ENCODE measurements at places on chromosomes 5 and 9.

- no peak for DNase-seq
Measured at GRCh38 chr9:87891754-87892153, 9.1 kb downstream of the SPATA31E1 start.

GRCh38 chr9:123536455-123536868 lies 180.5 kb downstream of the CRB2 start:
- DNase-seq = no peak

DNA sequence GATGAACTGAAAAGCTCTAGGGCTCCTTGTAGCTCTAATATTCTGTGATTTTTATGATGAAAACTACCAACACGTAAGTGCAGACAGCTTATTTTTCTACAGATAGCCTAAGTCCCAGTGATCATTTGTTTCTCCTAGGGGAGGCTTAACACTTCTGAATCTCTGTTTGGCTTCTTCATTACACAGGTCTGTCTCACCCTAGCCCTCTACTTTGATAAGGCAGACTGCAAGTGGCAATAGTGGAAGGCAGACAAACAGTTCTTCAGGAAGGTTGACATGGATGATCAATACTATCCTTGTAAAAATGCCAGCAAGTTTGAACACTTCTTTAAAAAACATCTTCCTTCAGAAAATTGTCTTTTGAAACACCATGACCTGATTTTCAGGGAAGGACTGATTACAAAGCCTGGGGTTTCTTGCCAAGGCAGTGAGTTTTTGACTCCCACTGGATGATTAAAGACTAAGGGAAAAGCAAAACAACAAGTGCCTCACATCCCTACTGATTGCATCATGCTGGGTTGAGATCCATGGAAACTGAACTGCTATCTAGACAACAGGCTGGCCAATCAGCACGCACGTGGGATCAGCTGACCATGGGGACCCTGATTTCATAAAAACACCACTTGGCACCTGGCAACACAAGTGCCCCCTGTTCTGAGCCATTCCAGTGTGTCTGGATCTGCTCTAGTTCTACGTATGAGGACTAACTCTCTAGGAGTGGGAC lies 212.2 kb downstream of the SMARCA2 start:
- no peak for DNase-seq

DNA sequence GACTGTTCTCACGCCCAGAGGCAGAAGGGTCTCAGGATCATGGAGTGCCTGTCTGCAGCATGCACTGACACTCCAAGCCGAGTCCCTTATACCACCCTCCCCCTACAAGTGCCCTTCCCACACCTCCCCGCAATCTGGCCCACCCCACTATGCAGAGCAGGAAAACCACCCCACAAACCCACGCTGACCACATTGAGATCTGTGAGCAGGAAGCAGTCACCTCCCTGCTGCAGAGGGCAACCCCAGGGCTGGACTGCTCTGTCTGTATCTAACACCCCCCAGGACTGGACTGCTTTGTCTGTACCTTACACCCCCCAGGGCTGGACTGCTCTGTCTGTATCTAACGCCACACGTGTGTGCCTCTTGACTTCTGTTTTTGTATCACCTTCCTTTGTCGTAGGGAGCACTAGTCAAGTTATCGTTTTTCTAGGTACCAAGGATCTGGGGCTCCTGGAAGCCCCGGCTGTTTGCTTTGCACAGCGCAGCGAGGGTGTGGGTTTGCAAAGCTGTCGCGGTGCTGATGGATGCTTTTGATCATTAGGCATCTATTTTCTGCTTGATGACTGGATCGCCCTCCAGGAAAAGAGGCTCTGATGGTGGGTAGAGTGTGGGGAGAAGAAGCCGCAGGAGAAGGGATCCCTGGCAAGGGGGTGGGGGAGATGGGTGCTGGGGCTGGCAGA lies 21.5 kb downstream of the OLFM1 start:
- no peak for DNase-seq

- DNase-seq = no peak
Measured at GRCh38 chr5:71586052-71586940, 844 bp upstream of the MCCC2 start.

DNA sequence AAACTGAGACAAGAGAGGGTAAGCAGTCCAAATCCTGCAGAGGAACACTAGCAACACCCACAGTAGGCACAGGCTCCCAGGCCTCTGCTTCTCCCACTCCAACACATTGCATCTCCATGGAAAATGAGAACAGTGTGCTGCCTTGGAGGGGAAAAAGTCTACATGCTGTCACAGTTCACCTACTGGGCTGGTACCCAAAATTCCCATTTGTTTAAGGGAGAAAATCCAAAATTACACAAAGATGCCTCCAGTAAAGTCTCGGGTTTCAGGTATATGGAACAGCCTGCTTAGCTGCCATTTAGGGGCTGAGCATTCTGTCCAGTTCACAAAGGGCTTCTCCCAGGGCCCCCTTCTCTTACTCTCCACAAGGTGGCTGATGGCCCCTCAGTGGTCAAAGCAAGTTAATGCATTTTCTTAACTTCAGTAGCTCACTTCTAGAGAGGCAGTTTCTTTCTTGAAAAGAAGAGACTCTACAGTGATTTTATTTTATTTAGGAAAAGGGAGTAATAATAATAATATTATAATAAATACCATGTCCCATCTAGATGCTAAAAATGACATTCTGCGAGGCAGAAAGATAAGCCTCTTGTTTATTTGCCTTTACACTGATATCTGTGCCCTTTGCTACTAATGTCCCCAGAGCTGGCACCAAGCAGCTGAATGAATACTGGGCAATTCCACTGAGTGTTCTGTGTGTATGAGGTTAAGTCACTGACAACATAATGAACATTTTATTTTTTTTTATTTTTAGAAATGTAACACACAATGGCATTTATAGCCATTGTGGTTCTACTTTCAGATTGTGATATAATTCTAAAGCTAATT lies 89.4 kb downstream of the RGS7BP start:
- no peak for DNase-seq

GRCh38 chr9:107309271-107309670 lies 26.2 kb downstream of the RAD23B start:
- DNase-seq = no peak

- DNase-seq = no peak
Measured at GRCh38 chr5:32601623-32602295, 16.4 kb downstream of the SUB1 start.

- no peak for DNase-seq
Measured at GRCh38 chr5:52814352-52815148, 26.8 kb downstream of the ITGA1 start.

GRCh38 chr5:148978370-148979082 lies 84.3 kb downstream of the SH3TC2 start:
- DNase-seq = no peak

- no peak for DNase-seq
Measured at GRCh38 chr9:120265791-120266190, 314.2 kb downstream of the CDK5RAP2 start.

DNA sequence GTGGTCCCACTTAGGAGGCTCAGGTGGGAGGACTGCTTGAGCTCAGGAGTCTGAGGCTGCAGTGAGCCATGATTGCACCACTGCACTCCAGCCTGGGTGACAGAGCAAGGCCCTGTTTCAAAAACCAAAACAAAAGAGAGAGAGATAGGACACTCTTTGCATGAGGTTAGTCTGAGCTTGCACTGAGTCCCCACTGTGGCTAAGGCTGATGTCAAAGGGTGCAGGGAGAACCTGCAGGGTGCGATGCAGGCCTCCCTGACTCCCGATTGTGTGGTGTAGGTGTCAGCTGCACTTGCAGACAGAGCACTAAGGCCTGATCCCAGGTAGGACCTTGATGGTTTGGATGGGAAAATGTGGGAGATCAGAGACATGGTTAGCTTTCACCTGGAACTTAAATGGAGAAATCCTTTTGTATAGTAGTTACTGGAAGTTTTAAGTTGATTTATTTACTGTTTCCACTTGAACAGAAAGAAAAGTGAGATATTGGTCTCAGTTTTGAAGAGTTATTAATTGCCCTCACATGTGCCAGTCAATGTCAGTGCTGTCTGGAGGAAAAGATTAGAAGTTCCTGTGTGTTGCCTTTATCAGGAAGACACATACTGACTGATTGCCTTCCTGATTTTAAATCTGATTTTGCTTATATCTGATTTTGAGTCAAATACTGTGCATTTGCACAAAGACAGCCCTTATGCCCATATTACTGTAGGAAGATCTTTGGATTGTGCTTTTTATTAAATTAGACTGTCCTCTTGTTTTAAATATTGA lies 260.0 kb downstream of the MAST4 start:
- no peak for DNase-seq

- DNase-seq = no peak
Measured at GRCh38 chr5:118325931-118326330, 662.4 kb downstream of the DTWD2 start.

DNA sequence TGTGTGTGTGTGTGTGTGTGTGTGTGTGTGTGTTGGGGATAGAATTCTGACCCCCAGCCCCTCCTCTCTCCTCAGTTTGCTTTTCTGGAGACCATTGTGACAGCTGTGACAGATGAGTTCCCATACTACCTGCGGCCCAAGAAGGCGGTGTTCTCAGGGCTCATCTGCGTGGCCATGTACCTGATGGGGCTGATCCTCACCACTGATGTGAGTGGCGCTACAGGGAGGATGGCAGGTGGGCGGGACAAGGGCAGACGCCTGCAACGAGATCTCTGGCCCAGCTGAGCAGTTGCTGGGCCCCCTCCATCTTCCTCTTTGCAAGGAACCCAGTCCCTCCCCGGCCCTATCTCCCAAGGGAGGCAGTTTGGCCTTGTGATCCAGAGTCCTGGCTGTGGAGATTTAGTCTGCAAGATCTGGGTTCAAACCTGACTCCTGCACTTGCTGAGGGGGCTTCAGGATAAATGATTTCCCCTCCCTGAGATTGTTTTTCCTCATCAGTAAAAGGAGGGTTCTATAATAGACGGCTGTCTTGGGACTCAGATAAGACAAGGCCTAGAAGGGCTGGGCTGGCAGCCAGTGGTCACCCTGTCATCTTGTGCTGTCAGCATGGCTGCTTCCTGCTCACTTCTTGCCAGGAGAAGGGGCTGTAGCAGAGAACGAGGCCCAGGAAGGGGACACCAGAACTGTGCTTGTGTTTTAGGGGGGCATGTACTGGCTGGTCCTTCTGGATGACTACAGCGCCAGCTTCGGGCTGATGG lies 14.1 kb downstream of the SLC6A7 start:
- DNase-seq = no peak

GRCh38 chr5:163379298-163380155 lies 57.9 kb upstream of the CCNG1 start:
- no peak for DNase-seq

DNA sequence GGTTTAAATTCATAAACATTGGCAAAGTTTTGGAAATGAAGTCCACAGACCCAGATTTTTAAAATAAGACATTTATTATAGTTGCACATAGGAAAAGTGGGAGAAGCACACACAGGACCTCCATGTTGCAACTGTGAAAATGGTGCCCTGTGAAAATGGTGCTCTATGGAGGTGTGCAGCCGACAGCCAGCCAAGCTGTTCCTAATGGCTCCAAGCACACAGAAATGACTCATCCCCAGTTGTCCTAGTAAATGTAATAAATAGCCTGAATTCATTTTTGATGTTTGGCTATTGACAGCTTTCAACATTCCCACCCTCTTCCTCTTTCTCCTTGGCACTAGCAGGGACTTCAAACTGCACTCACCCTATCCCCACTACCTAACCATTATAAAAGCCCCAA lies 590.9 kb downstream of the CAAP1 start:
- no peak for DNase-seq

GRCh38 chr5:78758169-78758839 lies 109.7 kb upstream of the LHFPL2 start:
- no peak for DNase-seq

GRCh38 chr9:33143241-33143661 lies 23.9 kb downstream of the B4GALT1 start:
- no peak for DNase-seq

DNA sequence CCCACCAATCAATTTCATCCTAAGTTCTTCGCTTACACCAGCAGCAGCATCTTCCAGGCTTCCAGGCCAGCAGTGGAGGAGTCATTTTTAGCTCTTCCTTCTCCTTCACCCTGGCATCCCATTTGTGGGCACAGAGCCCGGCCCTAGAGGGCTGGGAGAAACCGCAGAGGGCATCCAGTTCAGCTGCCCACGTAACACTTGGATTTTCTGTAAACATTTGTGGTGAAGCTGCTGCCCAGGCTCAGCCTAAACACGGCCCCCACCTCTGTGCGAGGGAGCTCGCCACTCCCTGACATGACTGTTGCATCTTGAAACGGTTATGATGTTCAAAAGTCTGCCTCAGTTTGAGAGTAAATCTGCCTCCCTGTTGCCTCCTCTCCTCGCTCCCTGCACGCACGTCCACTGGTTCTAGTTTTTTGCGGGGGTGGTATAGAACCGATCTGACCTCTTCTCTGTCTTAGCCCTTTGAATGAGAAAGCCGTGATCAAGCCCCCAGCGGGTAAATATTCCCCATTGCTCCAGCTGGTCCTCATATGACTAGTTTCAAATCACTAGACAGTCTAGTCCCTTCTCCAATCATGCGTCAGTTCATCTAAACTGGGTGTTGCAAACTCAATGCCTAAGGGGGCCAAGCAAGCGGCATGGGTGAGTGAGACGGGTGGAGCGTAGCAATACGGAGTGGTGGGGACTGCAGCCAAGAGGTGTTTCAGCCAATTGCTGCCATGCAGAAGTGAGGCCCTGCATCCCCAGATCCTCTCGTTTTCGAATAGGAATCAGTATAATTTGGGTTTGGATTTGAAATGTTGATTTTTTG lies 34.9 kb upstream of the N4BP3 start:
- no peak for DNase-seq

- DNase-seq = no peak
Measured at GRCh38 chr9:71638627-71639026, 129.7 kb downstream of the CEMIP2 start.

- no peak for DNase-seq
Measured at GRCh38 chr9:23582836-23583235, 243.2 kb downstream of the ELAVL2 start.

DNA sequence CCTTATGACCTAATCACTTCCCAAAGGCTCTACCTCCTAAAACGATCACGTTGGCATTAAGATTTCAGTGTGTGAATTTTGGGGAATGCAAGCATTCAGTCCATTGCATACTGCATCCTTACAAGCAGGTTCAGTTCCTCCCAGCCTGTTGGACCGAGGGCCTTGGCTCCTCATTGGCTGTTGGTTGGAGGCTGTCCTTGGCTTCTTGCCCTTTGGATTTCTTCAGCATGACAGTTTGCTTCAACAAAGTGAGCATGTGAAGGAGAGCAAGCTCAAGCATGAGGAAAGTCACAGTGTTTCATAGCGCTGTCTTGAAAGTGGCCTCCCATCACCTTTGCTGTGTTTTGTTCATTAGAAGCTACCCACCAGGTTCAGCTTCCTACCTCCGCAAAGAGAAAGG lies 109.5 kb downstream of the GADD45G start:
- DNase-seq = no peak

DNA sequence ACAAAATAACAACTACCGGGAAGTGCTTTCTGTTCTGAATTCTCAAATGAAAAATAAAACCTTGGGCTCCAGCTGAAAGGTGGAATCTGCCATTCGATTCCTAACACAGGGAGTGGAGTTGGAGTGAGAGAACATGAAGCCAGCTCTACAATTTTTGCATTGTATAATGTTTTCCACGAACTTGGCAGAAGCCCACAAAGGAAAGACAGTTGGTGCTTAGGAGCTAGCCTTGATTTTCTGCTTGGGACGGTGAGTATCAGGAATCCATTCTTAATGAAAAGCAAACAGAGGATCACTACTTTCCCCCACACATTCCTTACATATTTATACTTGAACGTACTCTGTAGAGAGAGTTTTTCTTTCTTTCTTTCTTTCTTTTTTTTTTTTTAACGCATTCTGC lies 74.2 kb upstream of the FBXL7 start:
- no peak for DNase-seq

GRCh38 chr5:75338408-75338807 lies 1.4 kb downstream of the HMGCR start:
- DNase-seq = no peak

- DNase-seq = no peak
Measured at GRCh38 chr9:108478431-108479332, 377.1 kb downstream of the ACTL7B start.
